Naive thymus-derived CD8-positive, alpha-beta T cell (primary cell): ENCODE measurements at places on chromosomes 6 and 20.
A peak's percentile ranks its signal among the peaks of the same experiment; 100 is the strongest.

DNA sequence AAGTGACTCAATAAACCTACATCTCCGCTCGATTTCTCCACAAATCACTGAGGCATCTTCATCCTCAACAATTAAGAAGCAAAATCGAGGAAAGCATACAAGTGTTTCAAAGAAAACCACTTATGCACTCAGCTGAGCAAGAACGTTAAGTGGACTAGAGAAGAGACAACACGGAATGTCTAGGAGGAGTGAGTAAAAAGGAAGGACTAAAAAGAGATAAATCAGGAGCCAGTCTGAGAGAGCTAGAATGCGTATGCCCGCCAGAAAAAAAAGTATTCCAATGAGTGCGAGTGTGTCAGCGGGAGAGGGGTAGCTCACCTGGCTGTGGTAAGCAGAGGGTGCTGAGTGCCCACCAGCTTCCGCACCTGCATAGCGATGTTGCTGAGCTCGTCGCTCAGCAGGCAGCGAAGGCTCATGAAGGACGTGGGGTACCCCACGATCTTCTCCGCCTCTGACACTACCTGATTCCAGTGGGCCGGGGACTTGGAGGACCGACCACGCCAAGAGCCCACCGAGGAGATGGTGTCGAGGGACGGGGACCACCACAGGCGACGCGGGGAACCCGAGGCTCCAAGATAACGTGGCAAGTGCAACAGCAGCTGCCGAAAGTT lies 587 bp downstream of the PDSS2 start:
- peak; percentile 10 for DNase-seq
- no peaks in the 10 kb centered on the region for H3K27me3 ChIP-seq
- H3K4me3 ChIP-seq: peak overlapping the region; percentile 98
- peaks cover 13% of the 10 kb centered on the region for H3K4me1 ChIP-seq
- peak overlapping the region; percentile 98 for H3K27ac ChIP-seq
- H3K36me3 ChIP-seq: peaks cover 10% of the 10 kb centered on the region

DNA sequence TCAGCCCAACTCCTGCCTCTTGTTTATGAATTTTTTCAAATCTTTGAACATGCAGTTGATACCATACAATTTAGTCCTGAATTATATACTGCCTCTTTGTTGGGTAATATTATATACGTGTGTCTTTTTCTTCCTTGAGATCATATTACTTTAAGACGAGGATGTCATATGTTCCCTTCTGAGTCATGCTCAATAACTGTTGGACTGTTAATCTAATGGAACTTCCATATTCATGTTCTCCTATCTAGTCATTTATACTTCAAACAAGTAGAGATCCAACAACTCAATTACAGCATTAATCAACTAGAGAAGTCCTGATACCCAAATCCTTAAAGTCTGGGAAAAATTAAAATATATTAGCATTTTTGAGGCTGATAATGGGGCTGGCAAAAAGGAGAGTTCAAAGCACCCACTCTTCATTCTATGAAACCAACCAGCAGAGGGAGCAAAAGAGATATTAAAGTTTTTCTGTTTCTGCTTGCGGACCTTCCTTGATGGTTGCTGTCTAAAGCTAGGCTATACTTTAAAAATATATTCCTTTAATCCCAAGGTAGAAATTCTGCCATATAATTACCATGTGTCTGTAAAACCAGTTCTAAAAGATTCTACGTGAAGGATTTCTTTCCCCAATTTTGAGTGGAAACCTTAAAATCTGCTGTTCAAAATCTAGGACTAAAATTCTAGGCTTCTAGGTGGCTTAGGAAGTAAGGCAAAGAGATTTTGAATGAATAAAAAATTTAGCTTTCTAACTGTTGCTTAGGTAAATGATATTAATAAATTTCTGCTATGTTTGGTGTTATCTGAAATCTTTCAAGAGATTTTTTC lies 498.9 kb downstream of the BCKDHB start:
- peaks cover 18% of the 10 kb centered on the region for H3K27me3 ChIP-seq
- H3K4me3 ChIP-seq: no peak overlapping the region
- no peak overlapping the region for H3K27ac ChIP-seq
- DNase-seq: peak; percentile 14
- H3K36me3 ChIP-seq: no peaks in the 10 kb centered on the region

GRCh38 chr6:125258651-125259353 lies 43.0 kb downstream of the HDDC2 start:
- no peaks in the 10 kb centered on the region for H3K4me1 ChIP-seq
- no peaks in the 10 kb centered on the region for H3K36me3 ChIP-seq
- no peak overlapping the region for H3K4me3 ChIP-seq
- DNase-seq: no peak
- no peaks in the 10 kb centered on the region for H3K27me3 ChIP-seq

- H3K4me3 ChIP-seq: no peak overlapping the region
- no peak overlapping the region for H3K27ac ChIP-seq
- no peak for DNase-seq
- H3K4me1 ChIP-seq: peaks cover 2% of the 10 kb centered on the region
- peaks cover 2% of the 10 kb centered on the region for H3K27me3 ChIP-seq
- H3K36me3 ChIP-seq: no peaks in the 10 kb centered on the region
Measured at GRCh38 chr6:161301338-161301737, 27.5 kb upstream of the AGPAT4 start.

DNA sequence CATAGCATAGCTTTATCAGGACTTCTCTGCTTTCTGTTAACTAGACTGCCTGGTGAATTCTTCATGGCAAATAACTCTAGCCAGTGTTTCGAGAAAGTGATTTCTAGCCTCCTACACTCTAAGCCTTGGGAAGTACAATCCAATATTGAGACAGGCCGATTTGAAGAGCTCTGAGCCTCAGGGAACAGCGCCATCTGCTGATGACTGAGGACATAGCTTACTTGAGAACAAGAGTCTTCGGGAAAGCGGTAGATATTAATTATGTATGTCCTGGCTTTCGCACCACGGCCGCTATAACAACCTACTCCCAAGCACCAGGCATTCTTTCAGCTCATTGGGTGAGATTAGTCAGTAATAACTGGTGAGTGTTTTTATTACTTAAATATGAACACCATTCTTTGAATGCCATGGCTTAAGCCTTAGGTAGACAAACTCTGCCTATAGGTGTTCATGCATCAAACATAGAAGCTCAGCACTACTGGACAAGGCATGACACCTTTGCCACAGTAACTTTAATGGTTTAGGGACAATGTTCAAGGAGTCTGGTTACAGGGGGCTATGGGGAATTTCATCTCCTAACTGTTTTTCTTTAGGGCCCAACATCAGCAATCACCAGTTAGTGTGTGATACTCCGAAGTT lies 518.6 kb downstream of the BMP2 start:
- no peak overlapping the region for H3K27ac ChIP-seq
- no peaks in the 10 kb centered on the region for H3K4me1 ChIP-seq
- no peaks in the 10 kb centered on the region for H3K27me3 ChIP-seq
- no peak overlapping the region for H3K4me3 ChIP-seq

DNA sequence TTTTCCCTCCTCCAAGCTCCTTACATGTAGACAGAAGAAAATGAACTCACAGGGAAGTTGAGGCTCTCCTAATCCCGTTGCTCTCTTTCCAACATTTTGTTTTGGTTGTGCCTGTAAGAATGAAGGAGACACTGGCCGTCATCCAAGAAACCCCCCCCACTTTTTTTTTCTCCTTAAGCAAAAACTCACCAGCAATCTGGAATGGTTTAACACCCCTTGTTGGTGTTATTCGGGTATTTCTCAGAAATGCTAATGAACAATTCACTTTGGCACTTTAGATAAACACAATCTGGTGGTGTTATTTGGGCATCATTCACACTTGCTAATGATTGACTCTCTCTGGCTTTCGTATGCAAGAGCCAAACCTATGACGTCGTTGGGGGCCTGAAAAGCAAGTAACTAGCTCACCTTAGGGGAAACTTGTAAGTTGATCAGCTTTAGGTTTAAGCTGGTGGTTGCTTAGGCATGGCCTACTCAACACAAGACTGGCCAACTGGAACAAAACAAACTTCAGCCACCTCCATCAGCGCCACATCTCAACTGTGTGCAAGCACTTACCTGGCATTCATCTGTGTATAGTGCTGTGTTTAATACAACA lies 24.3 kb upstream of the OLIG3 start:
- no peak for DNase-seq
- no peak overlapping the region for H3K4me3 ChIP-seq
- H3K4me1 ChIP-seq: peaks cover 8% of the 10 kb centered on the region
- no peaks in the 10 kb centered on the region for H3K36me3 ChIP-seq
- peaks cover 63% of the 10 kb centered on the region for H3K27me3 ChIP-seq

GRCh38 chr20:4885877-4886276 lies 115.4 kb downstream of the SLC23A2 start:
- no peaks in the 10 kb centered on the region for H3K27me3 ChIP-seq
- H3K36me3 ChIP-seq: no peaks in the 10 kb centered on the region
- H3K4me3 ChIP-seq: no peak overlapping the region

GRCh38 chr6:21431526-21431925 lies 162.0 kb upstream of the SOX4 start:
- no peak for DNase-seq
- H3K4me1 ChIP-seq: no peaks in the 10 kb centered on the region
- no peaks in the 10 kb centered on the region for H3K36me3 ChIP-seq
- H3K27me3 ChIP-seq: peaks cover 4% of the 10 kb centered on the region
- no peak overlapping the region for H3K4me3 ChIP-seq

GRCh38 chr20:52200870-52201269 lies 9.3 kb upstream of the ZFP64 start:
- no peak overlapping the region for H3K27ac ChIP-seq
- H3K27me3 ChIP-seq: no peaks in the 10 kb centered on the region
- H3K4me1 ChIP-seq: no peaks in the 10 kb centered on the region
- no peak for DNase-seq

DNA sequence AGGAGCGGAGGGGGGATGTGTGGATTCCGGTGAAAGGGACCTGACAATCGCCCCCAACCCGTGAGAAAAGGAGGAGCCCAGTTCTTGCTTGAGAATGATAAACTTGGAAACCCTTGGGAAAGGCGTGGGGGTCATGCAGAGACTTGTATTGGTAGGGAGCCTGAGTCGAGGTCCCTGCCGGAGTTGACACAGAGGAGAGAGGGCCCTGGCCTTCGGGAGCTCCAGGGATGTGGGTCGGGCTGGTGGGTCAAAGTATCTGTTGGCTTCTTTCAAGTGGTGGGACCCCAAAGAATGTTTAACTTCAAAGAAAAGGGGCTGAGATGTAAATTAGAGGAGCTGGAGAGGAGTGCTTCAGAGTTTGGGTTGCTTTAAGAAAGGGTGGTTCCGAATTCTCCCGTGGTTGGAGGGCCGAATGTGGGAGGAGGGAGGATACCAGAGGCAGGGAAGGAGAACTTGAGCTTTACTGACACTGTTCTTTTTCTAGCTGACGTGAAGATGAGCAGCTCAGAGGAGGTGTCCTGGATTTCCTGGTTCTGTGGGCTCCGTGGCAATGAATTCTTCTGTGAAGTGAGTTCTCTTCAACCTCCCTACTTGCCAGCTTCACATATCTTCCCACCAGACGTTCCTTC lies 571 bp downstream of the CSNK2B start:
- H3K4me3 ChIP-seq: peak overlapping the region; percentile 97
- peak overlapping the region; percentile 98 for H3K27ac ChIP-seq
- DNase-seq: no peak
- H3K4me1 ChIP-seq: peaks cover 19% of the 10 kb centered on the region
- no peaks in the 10 kb centered on the region for H3K27me3 ChIP-seq

GRCh38 chr20:51958099-51959065 lies 156.1 kb upstream of the SALL4 start:
- no peak overlapping the region for H3K4me3 ChIP-seq
- no peaks in the 10 kb centered on the region for H3K36me3 ChIP-seq
- H3K27ac ChIP-seq: no peak overlapping the region
- no peak for DNase-seq
- peaks cover 15% of the 10 kb centered on the region for H3K27me3 ChIP-seq

- peak overlapping the region; percentile 99 for H3K27ac ChIP-seq
- H3K4me3 ChIP-seq: peak overlapping the region; percentile 48
- H3K4me1 ChIP-seq: peaks cover 75% of the 10 kb centered on the region
- H3K27me3 ChIP-seq: no peaks in the 10 kb centered on the region
- H3K36me3 ChIP-seq: peaks cover 38% of the 10 kb centered on the region
- DNase-seq: no peak
Measured at GRCh38 chr20:36932476-36933426, 18.8 kb downstream of the SAMHD1 start.

DNA sequence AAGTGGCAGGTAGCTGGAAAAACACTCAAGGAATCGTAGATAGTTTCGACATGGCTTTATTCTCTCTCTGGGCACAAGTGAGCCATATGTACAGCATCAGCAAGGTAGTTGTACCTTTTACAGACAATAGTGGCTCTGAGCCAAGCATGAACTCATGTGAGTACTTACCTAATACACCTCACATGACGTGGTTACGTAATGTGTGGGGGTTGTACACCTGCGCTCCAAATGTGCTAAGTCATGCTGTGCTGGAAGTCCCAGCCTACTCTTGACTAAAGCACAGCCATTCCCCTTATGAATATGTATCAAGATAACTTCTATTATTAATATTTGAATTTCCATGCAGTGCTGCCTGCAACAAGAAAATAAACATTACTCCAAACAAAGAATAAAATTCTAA lies 78.8 kb upstream of the HMGN3 start:
- no peak overlapping the region for H3K4me3 ChIP-seq
- H3K4me1 ChIP-seq: no peaks in the 10 kb centered on the region
- DNase-seq: no peak
- no peak overlapping the region for H3K27ac ChIP-seq
- H3K27me3 ChIP-seq: peaks cover 8% of the 10 kb centered on the region

- H3K27ac ChIP-seq: no peak overlapping the region
- H3K4me1 ChIP-seq: no peaks in the 10 kb centered on the region
- no peaks in the 10 kb centered on the region for H3K36me3 ChIP-seq
- no peak for DNase-seq
- H3K27me3 ChIP-seq: peaks cover 2% of the 10 kb centered on the region
Measured at GRCh38 chr6:12395898-12396297, 105.7 kb downstream of the EDN1 start.

- H3K27ac ChIP-seq: peak overlapping the region; percentile 90
- H3K4me1 ChIP-seq: peaks cover 30% of the 10 kb centered on the region
- DNase-seq: no peak
Measured at GRCh38 chr6:6581054-6581453, 7.5 kb upstream of the LY86 start.

DNA sequence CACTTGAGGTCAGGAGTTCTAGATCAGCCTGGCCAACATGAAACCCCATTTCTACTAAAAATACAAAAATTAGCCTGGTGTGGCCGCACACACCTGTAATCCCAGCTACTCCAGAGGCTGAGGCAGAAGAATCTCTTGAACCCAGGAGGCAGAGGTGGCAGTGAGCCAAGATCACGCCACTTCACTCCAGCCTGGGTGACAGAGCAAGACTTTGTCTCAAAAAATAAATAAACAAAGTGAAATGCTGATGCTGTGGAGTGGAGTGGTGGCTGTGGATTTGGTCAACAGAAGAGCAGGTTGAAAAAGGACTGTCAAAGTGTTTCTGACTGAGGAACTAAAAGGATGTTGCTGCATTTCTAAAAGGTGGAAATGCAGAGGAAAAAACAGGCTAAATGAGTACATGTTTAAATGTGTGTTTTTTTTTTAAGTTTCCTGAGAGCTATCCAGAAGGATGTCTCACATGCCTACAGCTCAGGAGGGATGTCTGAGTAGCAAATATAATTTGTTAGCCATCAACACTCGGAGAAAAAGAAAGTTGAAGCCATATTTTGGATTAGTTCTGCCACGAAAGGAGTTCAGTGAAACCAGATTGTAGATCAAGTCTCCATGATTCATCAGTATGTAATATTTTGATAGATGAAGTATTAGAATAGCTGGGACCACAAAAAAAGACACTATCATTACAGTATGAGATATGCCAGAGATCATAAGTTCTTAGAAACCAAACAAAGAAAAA lies 621.1 kb upstream of the ADGRB3 start:
- DNase-seq: no peak
- H3K4me3 ChIP-seq: no peak overlapping the region
- H3K4me1 ChIP-seq: no peaks in the 10 kb centered on the region
- H3K27ac ChIP-seq: no peak overlapping the region
- no peaks in the 10 kb centered on the region for H3K27me3 ChIP-seq
- peaks cover 8% of the 10 kb centered on the region for H3K36me3 ChIP-seq
